ENCODE measurements at places on chromosomes 3 and 15.

GRCh38 chr15:51692154-51692553, 10.9 kb downstream of the SCG3 start:
- no peak for DNase-seq

DNA sequence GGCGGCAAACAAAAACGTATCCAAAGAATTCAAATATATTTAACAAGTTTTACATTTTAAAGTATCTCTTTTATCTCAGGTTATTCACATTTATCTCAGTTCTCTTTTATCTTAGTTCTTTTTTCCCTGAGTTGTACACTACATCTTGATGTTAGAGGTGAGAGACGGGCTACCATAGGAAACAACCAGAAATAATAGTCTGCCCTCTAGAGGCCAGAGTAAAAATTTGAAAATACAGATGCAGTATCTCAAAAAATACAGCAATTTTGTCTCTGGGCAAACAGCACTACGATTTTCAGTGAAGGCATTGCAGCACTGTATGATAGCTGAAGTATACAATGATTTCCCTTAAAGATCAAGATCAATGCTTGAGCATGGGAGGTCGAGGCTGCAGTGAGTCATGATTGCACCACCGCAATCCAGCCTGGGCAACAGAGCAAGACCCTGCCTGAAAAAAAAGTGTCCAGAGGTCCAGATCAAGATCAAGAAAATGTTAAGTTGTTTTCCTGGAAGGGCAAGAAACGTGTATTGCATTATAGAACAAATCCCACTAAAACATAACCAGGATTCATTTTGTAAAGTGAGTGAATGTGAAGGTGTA, 82.6 kb upstream of the ATP11B start:
- DNase-seq: no peak

- peak; percentile 87 for DNase-seq
Observed at GRCh38 chr15:34038023-34038870, 757 bp downstream of the AVEN start.

GRCh38 chr3:28936154-28936553, 344.7 kb upstream of the RBMS3 start:
- DNase-seq: no peak

DNA sequence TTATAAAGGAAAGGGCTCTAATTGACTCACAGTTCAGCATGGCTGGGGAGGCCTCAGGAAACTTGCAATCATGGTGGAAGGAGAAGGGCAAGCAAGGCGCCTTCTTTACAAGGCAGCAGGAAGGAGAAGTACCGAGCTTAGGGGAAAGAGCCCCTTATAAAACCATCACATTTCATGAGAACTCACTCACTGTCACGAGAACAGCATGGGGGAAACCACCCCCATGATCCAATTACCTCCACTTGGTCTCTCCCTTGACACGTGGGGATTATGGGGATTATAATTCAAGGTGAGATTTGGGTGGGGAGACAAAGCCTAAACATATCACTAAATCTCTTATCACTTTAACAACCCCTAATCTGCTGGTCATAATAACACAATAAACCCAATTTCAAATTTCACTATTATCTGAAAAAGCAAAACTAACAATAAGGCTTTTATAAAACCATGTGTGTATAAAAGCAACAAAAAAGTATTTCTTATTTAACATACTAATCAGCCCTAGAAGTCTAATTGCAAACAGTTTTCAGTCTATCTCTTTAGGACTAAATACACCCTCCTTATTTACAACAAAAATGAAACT, 43.2 kb downstream of the SCAPER start:
- no peak for DNase-seq

DNA sequence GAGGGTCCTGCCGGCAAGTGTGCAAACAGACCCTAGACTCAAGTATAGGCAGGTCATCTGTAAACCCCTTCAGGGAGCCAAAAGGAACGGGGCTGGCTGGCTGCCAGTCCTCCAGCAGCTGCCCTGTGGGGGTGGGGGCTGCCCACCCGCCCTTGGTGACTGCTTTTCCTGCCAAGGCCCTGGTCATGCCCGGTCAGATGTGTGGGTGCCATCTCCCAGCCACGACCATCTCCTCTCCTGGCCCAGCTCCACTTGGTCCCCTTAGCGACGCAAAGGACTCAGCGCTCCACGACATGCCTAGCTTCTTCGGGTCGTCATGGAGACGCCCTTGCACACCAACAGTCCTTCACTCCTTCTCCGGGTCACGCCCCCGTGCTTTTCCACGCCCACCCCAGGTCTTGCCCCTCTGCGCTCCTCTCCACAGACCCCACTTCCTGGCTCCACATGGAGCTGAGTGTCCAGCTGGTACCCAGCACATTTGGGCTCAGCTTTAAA, 2.4 kb downstream of the MUC4 start:
- no peak for DNase-seq

GRCh38 chr15:42364529-42364928, 5.2 kb downstream of the CAPN3 start:
- DNase-seq: no peak

GRCh38 chr15:100224206-100225185, 117.3 kb downstream of the ADAMTS17 start:
- no peak for DNase-seq

Measured in GM06990 (cell line).